ELF-1 (cell line): ENCODE measurements at places on chromosomes 2 and 18.
A peak's percentile ranks its signal among the peaks of the same experiment; 100 is the strongest.

DNA sequence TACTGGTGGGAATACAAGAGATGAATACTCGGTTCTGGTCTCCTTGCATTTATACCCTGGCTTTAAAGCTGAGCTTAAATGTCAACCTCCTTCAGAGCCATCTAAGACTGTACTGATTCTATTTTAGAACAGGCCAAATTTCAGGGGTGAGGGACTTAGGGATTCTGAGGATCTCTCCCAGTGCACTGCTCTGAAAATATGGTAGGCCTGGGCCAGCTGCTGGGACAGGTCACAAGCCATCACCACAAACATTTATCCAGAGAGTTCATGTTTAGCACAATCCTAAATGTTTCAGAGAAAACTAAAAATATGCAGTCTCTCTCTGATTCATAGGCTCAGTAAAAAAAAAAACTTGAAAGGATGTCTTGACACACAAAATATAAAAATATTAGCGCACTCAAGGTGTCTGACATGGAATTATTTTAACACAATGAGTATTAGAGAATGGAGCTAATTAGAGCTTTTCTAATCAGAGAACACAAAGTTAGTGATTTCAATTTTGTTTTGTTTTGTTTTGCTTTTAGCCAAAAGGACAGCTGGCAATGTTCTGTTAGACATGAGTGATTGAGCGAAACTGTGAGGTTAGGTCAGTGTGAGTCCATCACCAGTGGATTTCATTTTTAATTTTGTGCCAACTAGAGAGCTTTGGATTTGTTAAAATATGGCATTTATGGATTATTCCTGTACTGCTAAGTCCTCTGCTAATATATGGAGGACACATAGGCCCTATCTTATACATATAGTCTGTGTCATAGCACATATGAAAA, 38.8 kb downstream of the MFSD6 start:
- DNase-seq = no peak

GRCh38 chr2:55010915-55011314, 39.3 kb downstream of the RTN4 start:
- DNase-seq = no peak

DNA sequence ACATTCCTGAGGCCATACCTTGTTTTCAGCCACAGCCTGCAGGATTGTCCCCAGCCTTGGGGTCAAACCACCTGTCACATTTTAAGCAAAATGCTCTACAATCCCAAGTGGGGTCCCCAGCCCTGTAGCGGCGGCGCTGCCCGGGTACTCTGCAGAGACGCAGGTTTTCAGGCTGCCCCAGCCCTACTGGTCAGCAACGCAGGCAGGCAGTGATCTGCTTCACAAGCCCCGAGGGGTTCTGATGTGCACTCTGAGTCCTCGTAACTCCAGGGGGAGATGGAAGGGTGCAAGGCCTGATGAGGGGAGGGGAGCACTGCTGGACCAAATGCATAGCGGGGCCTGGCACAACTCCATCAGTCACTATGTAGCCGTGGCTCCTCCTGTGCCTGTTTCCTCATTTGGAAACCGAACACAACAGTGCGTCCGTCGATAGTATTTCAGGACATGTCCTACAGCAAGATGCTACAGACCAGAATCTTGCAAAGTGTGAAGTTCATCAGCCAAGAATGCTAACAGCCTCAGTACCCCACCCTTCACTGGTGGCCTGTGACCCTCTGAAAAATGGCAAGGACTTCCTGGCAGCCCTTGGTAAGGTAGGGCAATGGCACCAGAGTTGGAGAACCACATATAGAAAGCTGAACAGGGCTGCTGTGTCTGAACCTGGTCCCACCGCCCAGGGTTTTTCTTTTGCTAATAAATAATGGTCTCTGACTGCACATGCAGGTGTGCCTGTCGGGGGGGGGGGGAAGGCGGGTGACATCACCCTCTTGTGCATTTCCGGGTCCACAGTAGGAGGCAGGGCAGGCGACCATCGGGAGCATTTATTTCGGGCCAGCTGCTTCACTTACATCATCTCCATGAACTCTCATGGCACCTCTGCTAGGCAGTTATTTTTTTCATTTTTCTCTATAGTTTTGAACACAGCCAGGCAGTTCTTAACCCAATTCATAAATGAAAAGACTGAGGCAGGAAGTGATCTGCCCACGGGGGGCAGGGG, 50.6 kb upstream of the TFCP2L1 start:
- DNase-seq = no peak

GRCh38 chr18:13471198-13471845, 252.8 kb downstream of the LDLRAD4 start:
- no peak for DNase-seq

DNA sequence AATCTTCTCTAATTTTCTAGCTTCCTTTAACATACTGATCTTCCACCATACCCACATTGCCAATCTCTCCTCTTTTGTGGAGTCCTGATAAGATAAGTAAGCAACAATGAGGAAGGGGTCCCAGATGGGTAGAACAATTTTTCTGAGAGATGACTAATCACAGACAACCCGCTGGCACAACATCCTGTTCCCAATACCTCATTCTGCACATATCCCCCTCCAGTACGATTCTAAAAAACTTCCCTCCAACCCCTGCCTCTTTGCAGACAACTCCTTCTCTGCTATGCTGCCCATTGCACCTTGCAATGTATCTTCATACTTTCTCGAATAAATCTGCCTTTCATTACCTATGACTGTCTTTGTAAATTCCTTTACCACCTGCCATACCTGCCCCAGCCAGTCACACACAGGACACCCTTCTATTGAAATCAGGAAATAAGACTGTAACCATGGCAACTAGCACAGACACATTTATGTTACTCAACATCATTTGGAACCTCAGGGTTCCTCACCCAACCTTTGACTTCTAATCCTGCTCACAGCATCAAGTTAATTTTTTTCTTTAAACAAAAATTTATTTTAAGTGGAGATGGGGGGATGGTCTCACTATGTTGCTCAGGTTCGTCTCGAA, 7.4 kb upstream of the EXOC6B start:
- no peak for DNase-seq

DNA sequence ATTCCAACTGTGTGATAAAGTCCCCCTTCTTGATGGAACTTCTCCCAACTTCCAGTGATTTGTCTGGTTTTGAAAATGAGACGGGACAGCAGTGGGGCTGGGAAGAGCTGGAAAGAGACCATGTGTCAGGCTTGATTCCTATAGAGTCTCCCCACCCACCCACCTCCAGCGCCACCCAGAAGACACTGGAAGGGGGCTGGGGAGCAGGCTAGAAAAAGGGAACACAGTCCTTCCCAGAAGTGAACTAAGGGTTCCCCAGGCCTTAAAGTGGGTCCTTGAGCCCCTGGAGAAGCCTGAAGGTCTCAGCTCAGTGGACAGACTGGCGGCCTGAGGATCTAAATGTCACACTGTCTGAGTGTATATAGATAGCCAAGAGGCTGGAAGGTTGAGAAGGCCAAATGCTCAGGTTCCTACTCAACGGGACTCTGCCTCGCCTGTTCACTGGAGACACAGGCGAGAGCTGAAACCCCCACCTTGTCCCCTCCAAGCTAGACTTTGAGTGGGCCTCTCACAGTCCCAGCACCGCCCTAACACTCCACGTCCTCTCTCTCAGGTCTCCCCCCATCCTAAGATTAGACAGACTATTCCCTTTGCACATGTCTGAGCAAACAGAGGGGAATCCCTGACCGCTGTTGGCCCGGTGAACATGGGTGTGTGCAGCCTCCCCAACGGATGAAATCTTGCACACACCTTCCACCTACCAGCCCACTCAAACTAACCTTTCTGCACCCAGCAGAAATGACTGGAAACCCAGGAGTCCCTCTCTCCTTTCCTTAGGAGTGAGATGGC, 1.6 kb downstream of the PKDCC start:
- DNase-seq = no peak

- DNase-seq = no peak
These were observed 268.7 kb downstream of the GALNT13 start for GRCh38 chr2:154140249-154141025.

- peak; percentile 30 for DNase-seq
These were observed 136.9 kb upstream of the GATA6 start for GRCh38 chr18:22032392-22032961.

DNA sequence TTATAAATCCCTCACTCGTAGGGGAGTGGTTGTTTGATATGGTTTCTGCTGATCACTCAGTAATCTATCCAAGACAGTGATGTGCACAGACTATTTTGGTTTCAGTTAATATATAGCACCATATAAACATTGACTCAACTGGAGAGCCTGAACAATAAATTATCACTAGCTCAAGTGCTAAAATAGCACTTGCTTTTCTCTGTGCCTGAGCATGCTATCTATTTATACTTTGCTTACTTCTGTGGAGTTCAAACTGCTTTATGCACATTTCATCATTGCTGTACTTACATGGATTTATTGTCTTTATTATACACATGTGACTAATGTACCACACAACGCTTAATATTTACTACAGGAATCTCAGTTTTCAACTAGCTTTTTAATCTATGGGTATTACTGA, 133.6 kb downstream of the BCL2 start:
- no peak for DNase-seq

DNA sequence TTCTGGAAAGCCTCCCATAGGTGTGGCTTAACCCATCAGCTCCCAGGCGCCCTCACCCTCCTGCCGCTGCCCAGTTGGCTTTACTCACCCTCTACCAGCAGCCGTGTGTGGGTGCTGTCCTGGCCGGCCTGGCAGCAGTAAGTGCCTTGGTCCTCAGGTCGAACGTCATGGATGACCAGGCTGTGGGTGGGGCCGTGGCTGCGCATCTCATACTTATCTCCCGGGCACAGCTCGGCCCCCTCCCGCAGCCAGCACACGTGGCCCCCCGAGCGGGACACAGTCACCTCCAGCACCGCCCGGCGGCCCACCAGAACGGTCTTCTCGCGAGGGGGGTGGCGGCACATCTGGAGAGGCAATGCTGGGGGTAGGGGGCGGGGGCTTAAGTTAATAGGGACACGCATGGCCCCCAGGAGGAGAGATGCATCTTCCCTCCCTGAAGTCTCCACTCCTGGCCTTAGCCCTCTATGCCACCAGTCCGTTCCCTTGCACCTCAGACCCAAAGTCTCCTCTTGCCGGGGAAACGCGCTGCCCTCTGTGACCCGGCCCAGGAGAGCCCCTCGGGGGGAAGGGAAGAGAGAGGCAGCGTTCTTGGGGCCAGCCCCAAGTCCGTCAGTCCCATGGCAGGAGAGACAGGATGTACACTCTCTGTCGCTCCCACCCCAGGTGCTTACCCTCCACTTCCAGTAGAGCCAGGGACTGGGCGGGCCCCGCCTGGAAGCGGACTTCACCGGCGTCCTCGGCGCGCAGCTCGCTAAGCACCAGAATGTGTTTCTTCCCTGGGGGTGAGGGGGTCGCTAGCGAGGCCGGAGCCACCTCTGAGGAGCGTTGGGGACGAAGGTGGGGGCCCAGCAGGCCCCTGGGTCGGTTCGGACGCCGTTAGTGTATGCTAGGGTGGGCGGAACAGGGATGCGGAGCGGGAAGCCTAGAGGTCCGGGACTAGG, 7.9 kb downstream of the TMEM198 start:
- peak; percentile 78 for DNase-seq

DNA sequence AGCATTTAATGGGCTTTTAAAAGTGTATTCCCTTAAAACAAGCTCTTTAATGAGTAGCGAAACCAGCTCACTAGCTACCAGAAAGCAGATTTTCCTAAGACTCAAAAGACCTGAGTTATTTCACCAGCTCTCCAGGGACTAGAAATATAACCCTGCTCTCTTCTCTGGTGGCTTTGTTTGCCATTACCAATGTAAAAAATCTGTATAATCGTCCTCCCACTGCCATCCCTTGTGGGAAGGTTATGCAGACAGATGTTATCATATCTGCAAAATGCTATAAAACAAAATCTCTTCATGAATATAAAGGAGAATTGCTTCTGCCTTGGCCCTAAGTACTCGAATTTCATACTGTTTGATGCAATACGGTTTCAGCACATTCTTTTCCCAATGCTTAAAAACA, 335.2 kb downstream of the NUP35 start:
- DNase-seq = no peak

- DNase-seq = peak; percentile 0
These were observed 5.6 kb downstream of the SNED1 start for GRCh38 chr2:241003830-241004564.

DNA sequence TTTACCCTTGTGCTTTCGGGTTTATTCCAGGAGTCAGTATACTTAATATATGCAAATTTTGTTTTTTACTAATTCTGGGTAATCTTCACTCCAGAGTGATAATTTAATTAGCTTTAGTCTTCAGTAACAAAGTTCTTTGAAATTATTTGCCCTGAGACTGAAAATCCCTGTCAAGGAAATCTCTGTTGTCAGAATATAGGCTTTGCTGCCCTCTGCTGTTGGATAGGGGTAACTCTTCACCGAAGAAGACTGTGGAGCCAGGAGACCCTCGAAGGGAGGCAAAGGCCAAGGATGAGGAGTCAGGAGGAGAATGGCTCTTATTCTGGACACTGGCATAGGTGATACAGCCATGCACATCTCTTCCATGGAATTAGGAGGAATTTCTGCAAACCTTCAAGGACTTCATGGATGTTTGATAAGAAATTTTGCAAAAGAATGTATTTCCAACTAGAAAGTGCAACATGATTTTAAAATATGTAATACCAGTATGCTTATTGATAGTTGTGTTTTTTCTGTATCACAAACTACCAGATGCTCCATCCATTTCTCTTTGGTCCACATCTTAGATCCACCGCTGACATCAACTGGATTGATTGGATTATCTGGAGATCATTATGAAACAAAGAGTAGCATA, 182.3 kb downstream of the RDH14 start:
- peak; percentile 37 for DNase-seq

DNA sequence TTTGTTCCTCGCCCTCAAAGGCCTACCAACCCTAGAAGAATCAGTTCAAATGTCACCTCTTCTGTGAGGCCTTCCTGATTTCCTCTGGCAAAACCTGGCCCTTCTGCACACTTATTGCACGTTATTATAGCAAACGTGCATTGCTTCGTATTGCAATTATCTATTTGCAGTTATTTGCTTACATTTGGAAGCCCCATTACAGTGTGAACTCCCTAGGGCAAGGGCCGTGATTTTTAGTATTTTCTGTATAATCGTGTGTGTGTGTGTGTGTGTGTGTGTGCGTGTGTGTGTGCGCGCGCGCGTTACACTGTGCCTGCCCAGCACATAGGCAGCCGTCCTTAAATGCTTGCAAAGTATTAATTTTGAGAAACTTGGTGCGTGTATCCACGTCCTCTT, 460 bp upstream of the SEMA4F start:
- DNase-seq = no peak

DNA sequence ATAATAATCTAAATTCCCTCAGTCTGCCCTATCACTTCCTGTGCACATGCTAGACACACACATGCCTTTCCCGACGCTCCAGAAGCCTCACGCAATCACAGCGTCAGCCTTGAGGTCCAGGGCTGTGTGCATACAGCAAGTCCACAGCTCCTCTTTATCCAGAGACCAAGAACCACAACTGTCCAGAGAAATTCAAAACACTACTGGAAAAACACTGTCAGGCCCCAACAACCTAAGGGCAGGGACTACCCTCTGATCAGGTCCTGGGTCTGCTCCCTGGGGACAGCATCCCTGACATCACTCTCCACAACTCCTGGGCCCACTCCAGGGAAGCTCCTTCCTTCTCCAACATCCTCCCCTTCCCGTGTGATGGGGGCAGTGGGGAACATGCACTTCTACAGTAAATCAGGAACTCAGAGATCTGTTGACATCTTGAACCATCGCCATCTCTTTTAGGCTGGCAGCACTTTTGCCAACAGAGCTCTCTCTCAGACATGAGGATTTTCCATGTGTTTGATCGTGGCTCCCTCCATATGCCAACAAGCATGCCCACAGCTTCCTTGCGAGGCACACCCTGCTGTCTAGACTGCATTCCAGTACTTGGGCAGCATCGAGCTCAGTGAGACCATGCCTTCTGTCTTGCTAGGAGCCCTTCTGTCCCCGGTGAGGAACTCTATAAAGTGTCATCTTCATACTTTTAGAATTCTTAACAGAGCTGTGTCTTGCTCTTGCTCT, 15.4 kb downstream of the TEX51 start:
- DNase-seq = no peak

- no peak for DNase-seq
These were observed 259.0 kb downstream of the PAX3 start for GRCh38 chr2:222039821-222040220.
